Stimulated activated CD8-positive, alpha-beta memory T cell treated with anti-CD3 and anti-CD28 coated beads, Interleukin-2, amount 100 ng/mL, for 1 hour (primary cell): ENCODE measurements at places on chromosomes 5 and 9.

- DNase-seq: no peak
Observed at GRCh38 chr5:96752341-96753016, 55.3 kb downstream of the ERAP1 start.

GRCh38 chr5:71757590-71758543, 38.8 kb downstream of the CARTPT start:
- no peak for DNase-seq

DNA sequence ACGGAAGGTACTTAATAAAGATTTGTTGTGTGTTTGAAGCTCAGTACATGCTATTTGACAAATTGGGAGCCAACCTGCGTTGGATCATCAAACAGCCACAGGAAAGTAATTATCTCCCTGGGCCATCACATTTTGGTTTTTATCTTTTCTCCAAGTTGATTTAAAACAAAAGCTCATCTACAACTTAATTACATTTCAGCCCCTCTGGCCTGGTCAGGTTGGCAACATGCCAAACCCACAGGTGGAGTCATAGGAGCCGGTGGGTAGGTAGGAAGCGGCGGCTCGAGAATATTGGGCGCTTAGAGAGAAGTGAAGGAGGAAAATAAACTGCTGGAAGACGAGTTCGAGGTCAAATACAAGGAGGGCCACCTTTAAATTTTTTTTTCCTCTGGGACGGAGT, 64.9 kb upstream of the FANCC start:
- no peak for DNase-seq

- DNase-seq: no peak
Observed at GRCh38 chr9:17236147-17236546, 101.3 kb downstream of the CNTLN start.

- DNase-seq: no peak
Observed at GRCh38 chr9:4943346-4943745, 41.7 kb upstream of the JAK2 start.

GRCh38 chr9:77785341-77785740, 137.2 kb upstream of the GNA14 start:
- no peak for DNase-seq

- no peak for DNase-seq
Observed at GRCh38 chr9:126678989-126679388, 65.3 kb downstream of the LMX1B start.

DNA sequence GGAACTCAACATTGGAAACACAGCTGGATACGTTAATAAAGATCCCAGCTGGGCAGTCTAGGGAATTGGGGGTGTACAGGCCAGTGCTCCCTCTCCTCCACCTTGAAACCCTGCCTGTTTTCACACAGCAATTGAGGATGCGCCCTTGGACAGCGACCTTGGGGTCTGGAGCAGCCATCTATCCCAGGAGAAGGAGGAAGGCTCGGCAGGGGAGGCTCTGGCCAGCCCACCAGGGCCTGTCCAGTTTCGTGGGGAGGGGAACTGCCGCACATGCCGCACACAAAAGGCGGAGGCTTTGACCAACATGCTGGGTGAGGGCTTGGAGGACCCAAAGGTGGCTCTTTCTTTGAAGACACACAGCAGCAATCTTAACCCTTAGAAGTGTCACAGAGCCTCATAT, 1.4 kb downstream of the COL23A1 start:
- no peak for DNase-seq

- no peak for DNase-seq
Observed at GRCh38 chr9:137138722-137139467, at the start of gene GRIN1. GRIN1 (plus strand) TSS chr9:137139154; CDS start chr9:137139487, 333 bp downstream.

- DNase-seq: no peak
Observed at GRCh38 chr5:53397845-53398244, 82.6 kb upstream of the FST start.

GRCh38 chr5:120464627-120465435, 731 bp downstream of the PRR16 start:
- DNase-seq: no peak

- DNase-seq: no peak
Observed at GRCh38 chr5:1471997-1472963, 27.0 kb upstream of the SLC6A3 start.

DNA sequence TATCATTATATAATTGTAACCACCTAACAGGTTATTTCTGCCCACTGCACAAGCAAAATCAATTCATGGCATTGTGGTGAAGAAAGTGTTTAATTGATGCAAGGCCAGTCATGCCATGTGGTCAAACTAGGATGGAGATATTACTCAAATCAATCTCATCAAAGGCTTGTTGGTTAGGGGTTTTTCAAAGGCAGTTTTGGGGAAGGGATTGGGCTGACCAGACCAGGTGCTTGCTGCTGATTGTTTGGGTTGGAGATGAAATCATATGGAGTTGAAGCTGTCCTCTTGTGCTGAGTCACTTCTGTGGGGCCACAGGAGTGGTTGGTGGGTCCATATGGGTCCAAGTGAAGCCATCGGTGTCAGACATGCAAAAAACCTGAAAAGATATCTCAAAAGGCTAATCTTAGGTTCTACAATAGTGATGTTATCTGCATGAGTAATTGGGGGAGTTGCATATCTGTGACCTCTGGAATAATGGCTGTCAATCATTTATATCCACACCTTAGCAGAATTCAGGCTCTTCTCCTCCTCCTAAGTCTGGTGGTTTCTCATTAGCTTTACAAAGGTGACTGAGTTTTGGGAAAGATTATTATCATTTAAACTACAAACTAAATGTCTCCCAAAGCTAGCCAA, 44.9 kb downstream of the HMGCS1 start:
- no peak for DNase-seq

DNA sequence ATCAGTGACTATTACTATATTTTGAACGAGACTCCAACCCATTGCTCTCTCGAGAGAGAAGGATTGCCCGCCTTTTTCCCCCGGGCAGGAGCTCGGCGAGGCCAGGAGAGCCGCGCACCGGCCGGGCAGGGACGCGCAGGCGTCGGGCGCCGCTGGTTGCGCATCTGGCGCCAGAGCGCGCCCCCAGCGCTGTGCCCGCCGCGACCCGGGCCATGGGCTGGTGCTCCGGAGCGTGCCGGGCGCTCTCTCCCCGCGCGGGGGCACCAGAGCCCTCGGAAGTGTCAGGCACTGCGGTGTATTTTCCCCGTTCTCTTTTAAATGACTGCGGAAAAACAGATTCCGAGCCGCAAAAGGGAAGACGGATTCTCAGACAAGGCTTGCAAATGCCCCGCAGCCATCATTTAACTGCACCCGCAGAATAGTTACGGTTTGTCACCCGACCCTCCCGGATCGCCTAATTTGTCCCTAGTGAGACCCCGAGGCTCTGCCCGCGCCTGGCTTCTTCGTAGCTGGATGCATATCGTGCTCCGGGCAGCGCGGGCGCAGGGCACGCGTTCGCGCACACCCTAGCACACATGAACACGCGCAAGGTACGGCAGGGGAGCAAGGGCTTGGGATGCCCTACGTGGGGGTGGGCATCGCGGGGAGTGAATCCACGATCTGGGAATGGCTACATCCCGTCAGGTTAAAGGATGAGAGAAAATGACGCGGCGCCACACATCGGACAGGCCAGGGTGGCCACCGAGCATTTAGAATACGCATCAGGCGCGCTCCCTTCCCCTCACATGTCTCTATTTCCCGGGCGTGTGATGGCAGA, 1.1 kb upstream of the NTRK2 start:
- no peak for DNase-seq

DNA sequence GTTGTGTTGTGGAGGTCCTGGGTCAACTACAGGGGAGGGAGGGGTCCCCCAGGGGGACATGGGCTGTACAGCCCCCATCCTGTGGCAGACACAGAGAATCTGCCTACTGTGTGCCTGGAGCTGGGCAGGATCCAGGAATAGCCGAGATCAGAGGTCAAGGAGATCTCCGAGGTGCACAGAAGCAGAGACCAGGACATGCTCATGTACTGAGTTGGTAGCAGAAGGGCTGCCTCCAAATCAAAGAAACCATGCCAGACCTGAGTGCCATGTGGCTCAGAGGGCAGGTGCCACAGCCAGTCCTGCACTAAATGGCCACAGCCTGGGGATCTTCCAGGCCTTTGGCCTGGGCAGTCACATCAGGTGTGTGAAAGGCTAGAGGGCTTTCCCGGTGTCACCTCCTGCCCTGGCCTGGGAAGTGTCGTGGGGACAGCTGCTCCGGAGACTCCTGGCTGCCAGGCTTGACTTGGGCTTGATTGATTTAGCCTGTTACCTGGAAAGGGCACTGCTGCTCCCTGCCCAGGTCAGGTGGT, 27.8 kb downstream of the GSN start:
- DNase-seq: no peak

DNA sequence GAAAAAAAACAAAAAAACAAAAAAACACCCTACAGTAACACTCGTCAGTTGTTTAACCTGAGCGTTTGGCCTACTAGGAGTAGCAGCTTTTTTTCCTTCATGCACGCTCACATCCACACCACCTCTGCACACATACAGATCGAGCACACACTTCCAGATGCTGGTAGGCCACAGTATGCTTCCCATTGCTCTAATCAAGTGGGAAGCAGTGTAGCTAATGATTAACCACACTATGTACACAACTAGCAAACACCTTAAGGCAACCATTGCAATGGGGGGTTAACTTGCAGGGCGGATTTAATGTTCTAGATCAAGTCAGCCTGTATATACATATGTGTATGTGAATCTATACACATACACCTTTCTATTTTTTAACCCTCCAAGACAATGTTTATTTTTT, 65.5 kb upstream of the GLRX start:
- DNase-seq: no peak

- DNase-seq: no peak
Observed at GRCh38 chr9:78777747-78778146, 480.8 kb downstream of the PSAT1 start.

DNA sequence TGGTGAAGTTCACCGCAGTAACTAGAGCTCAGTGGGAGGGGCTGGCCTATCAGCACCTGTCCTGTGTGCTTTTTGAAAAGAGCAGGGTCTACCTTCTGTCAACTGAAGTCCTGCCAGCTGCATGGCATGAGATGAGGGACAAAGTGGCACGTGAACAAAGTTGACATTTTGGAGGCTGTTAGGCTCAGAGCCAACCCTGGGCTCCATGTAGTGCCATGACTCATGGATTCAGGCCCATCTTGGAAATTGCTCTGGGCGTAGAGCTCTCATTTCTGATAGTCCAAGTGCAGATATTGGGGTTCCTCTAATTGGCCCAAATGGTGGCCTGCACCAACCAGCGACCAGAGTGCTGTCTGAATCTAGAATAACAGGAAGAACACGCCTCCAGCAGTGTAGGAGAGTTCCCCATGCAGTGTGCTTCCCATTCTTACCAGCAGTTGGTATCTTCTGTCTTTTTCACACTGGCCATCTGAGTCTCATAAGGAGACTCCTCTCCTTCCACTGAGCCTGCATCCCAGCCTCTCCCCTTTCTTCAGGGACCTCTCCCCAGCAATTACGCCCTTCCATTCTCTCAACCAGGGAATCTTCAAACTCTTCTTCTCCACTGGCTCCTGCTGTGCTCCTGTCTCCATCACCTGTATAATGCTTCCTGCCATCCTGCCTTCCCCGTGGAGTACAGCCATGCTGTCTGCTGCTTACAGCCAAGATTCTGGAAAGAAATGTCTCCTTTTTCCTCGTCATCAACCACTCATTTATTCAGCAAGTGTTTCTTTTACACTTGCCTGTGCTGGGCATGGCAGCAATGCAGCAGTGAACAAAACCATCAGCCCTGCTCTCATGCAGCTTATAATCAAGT, 30.4 kb downstream of the IRF1 start:
- DNase-seq: no peak

GRCh38 chr5:116536316-116537083, 38.1 kb downstream of the SEMA6A start:
- DNase-seq: no peak

DNA sequence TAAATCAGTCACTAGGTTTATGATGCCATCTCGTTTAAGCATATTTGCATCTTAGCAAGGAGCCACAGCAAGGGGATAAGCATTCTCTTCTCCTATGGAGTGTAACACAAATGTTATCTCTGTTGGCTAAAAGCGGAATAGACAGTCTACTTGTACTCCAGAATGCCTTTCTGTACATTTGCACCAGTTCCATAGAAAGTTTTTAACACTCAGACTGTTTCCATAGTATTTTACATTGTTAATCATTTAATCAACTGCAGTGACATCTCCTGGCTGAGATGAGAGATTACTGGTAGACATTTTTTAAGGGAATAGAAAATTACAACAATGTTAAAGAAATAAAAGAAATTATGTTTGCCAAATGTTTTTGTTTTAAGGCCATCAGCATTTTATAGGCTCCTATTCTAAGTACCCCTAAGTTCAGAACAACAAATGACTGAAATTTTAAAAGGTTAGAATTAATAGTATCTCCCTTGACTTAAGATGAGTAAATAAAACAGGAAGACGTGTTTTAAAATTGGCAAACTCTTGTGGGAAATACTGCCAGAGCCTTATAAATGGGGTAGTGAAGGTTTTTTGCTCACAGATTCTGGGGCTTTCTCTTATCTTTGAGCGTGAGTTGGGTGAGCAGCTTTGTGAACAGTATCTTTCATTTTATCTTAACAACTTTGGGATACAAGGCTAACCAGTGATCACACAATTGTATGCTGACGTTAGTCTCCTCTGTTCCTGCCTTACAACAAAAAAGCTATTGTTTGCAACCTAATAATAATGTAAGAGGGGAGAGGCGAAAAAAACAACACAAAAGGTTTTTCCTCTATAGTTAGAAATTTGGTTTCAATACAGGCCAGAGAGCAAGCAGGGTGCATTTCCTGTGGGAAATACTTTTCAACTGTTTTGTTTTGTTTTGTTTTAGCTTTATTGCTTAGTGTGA, 294.3 kb downstream of the FBXL7 start:
- no peak for DNase-seq

GRCh38 chr5:149389552-149390495, 10.7 kb upstream of the IL17B start:
- no peak for DNase-seq

DNA sequence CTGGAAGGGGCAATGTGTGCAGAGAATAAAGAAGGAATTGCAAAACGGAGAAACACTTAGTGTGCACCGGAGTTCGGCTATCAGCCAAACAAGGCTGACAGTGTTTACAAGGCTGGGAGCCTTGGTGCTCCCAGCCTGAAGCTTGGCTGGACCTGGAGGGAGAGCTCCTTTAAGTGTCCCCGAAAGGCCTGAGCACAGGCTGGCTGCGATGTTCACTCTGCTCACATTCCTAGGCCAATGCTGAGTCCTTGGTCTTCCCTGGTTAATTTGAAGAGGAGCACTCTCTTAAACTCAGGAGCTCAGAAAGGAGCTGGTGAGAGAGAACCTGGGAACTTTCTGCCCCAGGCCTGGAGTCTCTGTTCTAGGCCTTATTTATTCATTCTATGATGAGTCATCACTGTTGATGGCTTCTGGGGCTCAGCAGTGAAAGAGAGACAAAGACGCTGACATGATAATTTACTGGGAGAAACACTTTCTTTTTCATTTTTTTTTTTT, 88.6 kb upstream of the MYO10 start:
- DNase-seq: no peak

- DNase-seq: no peak
Observed at GRCh38 chr5:88236866-88237642, 31.6 kb downstream of the TMEM161B start.
